ENCODE measurements at places on chromosomes 3 and 15. TPM values are rescaled to one million over a fixed set of nuclear protein-coding genes. Genes with fewer than 3 reads are reported as not detected.

- no peak for DNase-seq
- no peak overlapping the region for H3K27ac ChIP-seq
Observed at GRCh38 chr3:178482981-178483380, 53.3 kb upstream of the KCNMB2 start.

GRCh38 chr3:194395778-194396538, 3.1 kb downstream of the GP5 start:
- no peaks in the 10 kb centered on the region for H3K36me3 ChIP-seq
- H3K27me3 ChIP-seq = no peaks in the 10 kb centered on the region
- H3K4me1 ChIP-seq = peaks cover 21% of the 10 kb centered on the region
- DNase-seq = no peak
- H3K27ac ChIP-seq = no peak overlapping the region

The CSTA gene
- total RNA-seq = not detected

DNA sequence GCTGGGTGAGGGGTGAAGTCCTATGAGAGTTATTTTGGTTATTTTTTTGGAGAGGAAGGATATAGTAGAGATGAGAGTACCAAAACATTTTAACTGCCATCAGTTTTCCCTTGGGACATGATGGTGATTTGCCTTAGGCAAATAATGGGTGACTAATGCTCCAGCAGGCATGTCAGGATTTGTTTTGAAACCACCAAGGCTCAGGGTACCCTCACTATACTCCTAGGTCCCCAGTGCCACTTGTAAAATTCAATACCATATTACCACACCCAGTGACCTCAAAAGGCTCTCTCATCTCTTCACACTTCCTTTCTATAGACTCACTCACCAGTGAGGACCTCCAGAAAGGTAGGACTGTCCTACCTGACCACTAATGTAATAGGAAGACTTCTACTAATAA, 83.6 kb downstream of the WDR72 start:
- H3K27me3 ChIP-seq = no peaks in the 10 kb centered on the region
- no peak overlapping the region for H3K4me3 ChIP-seq
- H3K36me3 ChIP-seq = no peaks in the 10 kb centered on the region

Data from body of pancreas (tissue), 4 donors.